Stimulated activated CD4-positive, alpha-beta T cell treated with anti-CD3 and anti-CD28 coated beads, Interleukin-4, amount 100 ng/mL, for 24 hours (primary cell): ENCODE measurements at places on chromosomes 11 and 22.

DNA sequence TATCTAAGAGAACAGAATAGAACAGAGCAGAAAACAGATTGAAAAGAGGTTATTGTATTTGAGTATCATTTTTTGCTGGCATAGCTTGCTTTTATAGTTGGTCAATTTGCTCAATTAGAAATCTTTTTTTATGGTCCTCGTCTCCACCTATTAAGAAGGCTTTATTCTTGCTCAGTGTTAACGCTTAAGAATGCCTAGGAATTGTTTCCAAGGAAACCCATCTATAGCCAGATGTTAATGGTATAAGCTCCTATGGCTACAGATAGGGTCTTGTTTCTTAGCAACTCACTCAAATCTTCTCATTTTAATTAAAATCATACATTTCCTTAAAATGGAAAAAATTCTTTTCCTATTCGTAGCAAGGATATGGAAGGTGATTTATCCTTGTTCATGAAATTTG is 392.3 kb downstream of the TMEM135 start:
- DNase-seq, result no peak

- DNase-seq, result no peak
Observed at GRCh38 chr11:63520606-63521170, 14.8 kb downstream of the LGALS12 start.

DNA sequence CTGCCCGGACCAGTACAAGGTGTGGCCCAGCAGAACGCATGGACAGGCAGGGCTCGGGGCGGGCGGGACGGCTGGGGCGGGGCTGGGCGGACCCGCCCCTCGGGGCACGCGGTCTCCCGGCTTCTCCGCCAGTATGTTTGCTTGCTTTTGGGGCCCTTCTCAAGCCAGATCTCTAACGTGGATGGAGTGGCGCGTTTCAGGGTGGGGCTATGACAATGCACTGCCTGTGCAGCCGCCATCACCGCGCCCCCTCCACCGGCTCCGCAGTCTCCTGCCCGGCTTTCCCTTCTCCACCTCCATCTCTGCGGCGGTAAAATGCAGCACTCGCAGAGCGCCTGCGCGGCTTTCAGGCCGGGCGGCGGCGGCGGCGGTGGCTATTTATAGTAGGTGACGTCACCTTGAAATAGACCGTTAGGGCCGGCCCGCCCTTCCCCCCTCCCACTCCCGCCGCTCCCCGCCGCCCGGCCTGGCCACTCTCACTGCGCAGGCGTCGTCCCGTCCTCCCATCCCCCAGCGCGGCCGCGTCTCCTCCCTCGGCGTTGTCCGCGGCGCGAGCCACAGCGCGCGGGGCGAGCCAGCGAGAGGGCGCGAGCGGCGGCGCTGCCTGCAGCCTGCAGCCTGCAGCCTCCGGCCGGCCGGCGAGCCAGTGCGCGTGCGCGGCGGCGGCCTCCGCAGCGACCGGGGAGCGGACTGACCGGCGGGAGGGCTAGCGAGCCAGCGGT is at the start of gene YWHAH:
TSS of gene YWHAH (plus strand) at position 558 of the 722 bp plus-strand sequence. CDS start 199 bp downstream, outside the sequence.
- DNase-seq, result peak; percentile 91

DNA sequence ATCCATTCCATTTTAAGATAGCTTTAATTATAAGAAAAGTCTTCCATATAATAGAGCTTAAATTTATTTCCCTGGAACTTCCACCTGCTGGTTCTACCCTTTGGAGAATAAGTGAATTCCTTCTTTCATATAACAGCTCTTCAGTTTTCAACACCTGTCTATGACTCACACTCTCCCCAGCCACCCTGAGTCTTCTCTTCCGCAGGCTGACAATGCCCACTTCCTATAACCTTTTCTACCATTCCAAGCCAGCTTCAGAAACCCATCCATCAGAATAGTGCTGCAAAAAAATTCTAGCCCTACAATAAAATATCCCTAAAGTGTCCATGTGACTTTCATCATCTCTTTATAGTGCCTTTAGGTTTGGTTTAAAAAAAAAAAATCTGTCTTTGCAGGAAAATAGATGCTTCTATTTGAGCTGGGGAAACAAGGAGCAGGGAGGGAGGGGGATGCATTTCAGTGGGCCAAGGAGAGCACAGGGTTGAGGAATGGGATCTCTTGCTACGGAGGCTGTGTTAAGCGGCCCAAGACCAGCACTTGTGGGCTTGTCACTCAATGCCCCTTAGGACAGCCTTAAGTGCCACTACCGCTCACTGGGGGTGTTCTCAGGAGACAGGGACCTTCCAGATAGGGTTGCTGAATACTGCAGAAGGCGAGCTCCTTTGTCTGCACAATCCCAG is 178.6 kb downstream of the DSCAML1 start:
- no peak for DNase-seq

DNA sequence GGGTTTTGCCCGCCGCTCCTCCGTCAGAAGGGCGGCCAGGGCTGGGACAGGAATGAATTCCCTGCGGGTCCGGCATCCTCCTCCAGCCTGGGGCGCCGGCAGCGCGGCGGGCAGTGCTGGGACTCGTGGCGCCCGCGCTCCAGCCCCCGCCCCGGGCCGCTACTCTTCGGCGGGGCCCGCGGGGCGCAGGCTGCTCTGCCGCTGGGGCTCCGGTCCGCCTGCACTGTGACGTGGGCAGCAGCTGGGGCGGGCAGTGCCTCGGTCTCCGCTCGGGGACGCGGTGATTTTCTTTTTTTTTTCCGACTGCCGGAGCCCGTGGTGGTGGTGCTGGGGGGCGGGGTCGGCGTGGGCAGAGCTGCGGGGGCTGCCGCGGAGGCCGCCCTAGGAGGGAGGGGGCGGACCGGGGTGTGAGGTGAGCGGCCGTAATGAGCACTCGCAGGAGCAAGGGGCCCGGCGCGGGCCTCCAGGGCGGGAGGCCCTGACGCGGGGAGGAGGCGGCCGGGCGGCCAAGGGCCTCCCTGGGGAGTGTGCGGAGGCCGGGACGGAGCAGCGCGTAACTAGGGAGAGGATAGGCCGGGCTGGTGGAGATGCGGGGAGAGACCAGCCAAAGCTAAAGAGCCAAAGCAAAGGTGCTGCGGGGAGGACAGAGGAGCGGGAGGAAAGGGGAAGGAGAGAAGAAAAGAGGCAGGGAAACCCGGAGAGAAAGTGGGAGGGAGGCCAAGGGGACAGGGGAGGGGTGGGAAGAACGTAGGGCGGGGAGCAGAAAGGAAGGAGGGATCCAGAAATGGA is 73.3 kb upstream of the ZBED5 start:
- peak; percentile 28 for DNase-seq

- peak; percentile 41 for DNase-seq
Observed at GRCh38 chr11:76626921-76627401, 43.6 kb downstream of the LRRC32 start.

DNA sequence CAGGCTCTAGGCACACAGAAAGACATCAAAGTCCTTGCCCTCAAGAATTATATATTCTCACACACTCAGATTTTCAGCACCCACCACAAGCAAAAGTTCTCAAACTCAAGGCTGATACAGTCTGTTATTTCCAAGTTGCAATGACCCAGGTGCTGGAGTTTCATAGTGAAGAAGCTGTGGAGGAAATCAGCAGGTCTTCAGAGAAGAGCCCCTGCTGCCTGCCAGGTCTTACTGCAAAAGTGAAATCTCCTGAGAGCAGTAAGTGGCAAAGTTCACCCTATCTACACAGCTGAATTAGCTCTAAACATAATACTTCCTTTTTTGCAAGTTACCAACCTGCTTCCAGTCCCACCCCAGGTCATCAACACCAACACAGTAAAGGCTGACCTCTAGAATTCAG is 64.6 kb downstream of the RPL27A start:
- DNase-seq, result no peak

DNA sequence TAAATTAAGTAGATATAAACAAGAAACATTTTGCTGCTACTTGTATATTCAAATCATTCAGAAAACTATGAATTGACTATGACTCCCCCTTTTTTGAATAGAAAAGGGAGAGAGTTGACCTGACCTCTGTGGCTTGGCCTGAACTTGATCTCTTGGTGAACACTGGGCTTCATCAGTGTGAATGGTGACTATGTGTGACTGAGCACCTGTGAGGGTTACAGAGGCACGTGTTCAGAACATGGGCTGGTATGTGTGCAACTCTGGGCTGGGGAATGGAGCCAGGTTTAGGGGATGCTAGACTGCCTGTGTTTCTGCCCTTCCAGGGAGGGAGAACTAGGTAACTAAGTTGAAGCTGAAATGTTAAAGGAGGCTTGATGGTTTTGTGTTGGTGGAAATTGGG is 29.2 kb downstream of the HSD17B12 start:
- DNase-seq, result no peak

DNA sequence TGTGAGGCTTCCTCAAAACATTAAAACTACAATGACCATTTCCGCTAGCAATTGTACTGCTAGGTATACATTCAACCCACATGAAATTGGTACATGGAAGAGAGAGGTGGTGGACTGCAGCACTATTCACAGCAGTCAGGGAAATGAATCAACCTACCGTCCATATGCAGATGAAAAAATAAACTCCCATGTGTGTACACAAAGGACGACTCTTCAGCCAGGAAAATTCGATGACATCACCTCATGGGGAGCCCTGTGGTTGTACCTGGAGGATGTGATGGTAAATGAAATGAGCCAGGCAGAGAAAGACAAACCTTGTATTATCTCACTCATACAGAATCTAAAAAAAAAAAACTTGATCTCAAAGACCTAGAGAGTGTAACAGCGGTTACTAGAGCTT is 23.3 kb downstream of the RFPL3 start:
- DNase-seq, result no peak

DNA sequence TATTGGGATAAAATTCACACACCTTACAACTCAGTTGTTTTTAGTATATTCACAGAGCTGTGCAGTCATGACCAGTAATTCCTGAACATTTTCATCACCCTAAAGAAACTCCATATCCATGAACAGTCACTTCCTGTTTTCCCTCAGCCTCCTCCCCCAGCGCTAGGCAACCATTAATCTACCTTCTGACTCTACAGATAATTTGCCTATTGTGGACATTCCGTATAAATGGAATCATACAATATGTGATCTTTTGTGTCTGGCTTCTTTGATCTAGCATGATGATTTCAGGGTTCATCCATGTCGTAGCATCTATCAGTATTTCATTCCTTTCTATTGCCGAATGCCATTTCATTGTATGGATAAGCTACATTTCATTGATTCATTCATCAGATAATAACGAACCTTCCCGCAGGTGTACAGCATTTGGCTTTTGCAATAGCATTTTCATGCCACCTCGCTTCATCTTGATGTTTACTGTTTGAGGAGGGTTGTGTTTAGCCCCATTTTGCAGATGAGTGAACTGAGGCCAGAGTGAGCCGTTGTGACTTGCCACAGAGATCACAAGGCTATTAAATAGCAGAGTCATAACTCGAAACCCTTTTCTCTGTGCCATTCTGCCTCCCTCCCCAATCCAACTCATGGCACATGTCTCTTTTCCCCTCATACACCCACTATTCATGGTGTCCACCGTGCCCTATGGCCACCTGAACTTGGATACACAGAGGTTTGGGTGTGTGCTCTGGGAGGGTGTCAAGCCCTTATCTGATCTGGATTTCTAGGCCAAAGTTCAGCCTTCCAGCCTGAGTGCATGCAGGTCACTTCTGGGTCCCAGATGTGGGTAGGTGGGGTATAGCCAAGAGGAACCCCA is 11.1 kb upstream of the MYH9 start:
- no peak for DNase-seq

GRCh38 chr22:46052801-46053562 is 76.0 kb upstream of the WNT7B start:
- no peak for DNase-seq

- no peak for DNase-seq
Observed at GRCh38 chr11:29231586-29231985, 785.2 kb downstream of the KCNA4 start.

DNA sequence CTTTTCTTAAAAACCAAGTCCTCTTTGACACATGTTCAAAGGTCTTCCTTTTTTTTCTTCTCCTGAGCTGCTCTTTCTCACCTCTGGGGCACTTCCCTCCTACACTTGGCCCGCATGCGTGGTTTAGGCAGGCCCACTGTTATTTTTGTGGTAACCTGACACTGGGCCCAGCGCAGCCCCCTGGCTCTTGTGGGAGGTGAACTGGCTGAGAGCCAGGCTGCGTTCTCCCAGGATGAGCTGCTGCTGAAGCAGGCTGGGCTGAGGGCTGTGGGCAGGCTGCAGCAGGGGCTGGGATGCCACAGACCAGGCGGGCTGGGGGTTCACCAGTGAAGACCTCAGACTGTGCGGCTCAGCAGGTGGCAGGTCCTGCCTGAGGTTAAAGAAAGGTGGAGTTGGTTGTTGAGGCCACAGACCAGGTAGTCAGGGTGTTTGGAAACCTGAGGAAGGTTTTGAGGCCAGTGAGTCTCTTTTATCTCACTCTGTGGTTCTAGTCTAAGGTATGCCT is 72.4 kb downstream of the TEAD1 start:
- DNase-seq, result no peak

DNA sequence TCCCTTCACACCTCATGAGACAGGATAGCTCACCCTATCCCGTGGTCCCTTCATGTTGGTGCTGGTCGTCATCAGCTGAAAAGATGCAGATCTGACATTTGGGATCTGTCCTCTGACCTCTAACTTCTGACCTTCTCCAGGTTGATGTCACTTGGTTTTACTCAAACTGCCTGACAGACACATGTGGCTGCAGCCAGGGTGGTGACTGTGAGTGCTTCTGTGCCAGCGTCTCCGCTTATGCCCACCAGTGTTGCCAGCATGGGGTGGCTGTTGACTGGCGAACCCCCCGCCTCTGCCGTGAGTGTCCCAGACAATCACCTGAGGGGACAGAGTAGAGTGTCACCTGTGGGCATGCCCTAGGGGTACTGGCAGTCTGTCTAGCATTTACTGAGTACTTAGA is 49.7 kb downstream of the OTOG start:
- DNase-seq, result no peak

- no peak for DNase-seq
Observed at GRCh38 chr11:126158054-126158791, 53.2 kb downstream of the RPUSD4 start.

GRCh38 chr11:77771135-77771534 is 49.4 kb downstream of the RSF1 start:
- no peak for DNase-seq

DNA sequence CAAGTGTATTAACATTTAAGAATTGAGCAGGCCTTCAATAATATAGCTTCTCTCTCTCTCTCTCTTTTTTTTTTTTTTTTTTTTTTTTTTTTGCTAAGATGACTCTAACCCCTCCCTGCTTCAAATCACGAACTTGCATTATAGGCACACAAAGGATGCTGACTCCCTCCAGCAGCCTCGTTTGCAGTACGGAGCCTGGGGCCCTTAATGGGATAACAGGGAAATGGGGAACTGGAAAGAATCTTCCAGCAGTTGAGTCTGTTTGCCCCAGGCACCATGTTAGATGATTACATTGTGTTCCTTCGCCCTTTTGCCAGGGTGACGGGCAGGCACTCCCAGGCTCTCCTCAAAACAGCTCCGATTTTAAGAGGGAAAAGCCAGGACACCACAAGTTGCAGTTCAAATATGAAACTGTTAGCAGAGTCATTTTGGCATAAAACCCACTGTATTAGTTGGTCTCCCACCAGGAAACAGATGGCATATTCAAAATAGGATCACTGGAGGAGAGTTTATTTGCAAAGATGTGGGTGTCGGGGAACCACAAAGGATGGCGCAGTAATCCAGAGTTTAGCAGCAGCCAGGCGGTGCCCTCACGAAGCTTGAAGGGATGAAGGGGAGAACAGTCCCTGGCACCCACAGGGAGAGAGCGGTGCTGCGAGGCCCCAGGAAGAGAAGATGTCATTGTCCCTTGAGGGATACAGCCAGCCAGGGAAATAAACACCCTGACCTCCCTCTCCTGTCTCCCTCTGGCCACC is 26.5 kb upstream of the TREH start:
- DNase-seq, result no peak

- no peak for DNase-seq
Observed at GRCh38 chr11:123742031-123742723, 717 bp upstream of the ZNF202 start.
